Suppressor macrophage treated with lipopolysaccharide for 4 hours (primary cell): ENCODE measurements at places on chromosomes 11 and 22.

- no peak for DNase-seq
Observed at GRCh38 chr11:117239295-117239694, 6.8 kb downstream of the RNF214 start.

GRCh38 chr11:94751786-94752185 lies 16.4 kb upstream of the AMOTL1 start:
- DNase-seq = no peak

DNA sequence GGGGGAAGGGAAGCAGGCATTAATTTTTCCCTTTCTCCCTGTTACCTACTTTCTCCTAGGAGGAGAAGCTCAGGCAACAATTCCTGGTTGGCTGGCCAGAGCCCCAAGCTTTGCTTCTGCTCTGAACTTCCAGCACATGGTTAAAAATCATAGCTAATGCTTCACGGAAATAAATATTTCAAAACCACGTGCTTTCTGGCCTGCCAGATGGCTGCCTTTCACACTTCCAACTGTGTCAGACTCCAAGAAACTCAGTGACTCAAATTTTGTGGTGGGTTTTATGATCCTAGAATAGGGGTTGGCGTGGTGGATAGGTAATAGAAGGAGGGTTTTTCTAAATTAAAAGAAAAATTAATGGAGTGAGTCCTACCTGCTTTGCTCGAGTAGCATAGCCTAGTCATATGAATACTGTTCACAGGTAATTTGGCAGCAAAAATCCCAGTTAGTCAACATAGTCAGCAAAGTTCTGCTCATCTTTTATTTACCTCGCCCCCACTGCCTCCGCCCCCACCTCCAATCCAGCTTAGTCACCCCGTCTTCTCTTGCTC lies 58.6 kb downstream of the SC5D start:
- DNase-seq = no peak

- no peak for DNase-seq
Observed at GRCh38 chr11:21554284-21554683, 638.6 kb upstream of the ANO5 start.

GRCh38 chr11:41659985-41660384 lies 200.5 kb upstream of the LRRC4C start:
- no peak for DNase-seq

DNA sequence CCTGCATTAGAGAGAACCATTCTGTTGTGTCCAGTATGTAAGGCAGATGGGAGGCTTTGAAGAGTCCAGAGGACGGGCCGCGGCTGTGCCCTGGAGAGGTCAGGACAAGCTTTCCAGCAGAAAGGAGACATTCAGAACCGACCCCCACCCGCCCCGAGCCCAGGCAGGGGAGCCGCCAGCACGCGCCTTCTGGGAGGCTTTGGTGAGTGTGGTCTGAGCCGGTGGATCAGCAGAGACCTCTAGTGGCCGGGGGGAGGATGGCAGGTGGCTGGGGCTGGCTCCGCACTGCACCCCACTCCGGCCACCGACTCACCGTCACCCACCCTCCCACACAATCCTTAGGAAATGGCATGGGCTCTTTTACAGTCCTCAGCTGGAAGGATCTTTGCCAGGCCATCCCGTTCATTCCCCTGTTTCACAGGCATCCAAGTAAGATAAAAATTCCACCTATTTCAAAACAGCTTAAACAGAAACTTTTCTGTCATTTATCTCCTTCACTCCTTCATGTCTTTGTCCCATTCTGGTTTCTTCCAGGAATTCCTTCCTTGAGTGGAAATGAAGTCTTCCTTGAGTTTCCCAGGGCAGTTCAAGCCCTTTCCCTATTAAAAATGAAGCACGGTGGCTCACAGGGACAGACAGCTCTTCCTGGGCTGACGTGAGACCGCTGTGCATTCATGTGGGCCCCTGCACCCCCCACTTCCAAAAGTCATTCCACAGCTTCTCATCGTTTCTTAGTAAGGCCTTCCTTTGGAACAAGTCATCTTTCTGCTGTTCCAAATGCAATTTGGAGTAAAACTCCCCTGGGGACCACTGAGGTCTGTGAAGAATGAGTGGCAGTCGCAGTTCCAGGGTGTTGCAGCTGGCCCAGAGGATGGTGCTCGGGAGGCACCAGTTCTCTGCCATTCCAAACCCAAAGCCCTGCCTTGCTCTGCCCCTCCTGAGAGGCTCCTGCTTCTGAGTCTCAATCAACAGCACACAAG lies 91.0 kb downstream of the FEZ1 start:
- DNase-seq = peak; percentile 59

- no peak for DNase-seq
Observed at GRCh38 chr11:48043991-48044512, 63.7 kb downstream of the PTPRJ start.

DNA sequence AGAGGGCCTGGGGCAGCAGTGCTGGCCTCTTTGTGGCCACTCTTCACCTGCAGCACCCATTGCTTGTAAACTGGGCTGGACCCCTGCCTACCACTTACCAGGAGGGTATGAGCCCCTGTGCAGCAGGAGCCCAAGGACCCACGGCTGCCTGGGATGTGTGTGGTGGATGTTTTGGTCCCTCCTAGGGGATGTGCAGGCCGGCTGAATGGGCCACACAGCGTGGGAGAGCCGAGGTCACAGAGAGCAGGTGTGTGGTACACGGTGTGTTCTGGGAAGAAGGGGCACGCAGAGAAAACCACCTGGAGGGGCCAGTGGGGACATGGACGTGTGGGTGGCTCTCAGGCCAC lies 19.3 kb upstream of the GNB1L start:
- DNase-seq = no peak

GRCh38 chr11:87203907-87204602 lies 166.3 kb downstream of the TMEM135 start:
- DNase-seq = no peak

- DNase-seq = peak; percentile 16
Observed at GRCh38 chr22:36424901-36425579, 37.3 kb upstream of the MYH9 start.

GRCh38 chr11:8267831-8268529 lies 4.3 kb upstream of the LMO1 start:
- DNase-seq = peak; percentile 23

GRCh38 chr11:10725114-10725906 lies 25.7 kb upstream of the CTR9 start:
- peak; percentile 92 for DNase-seq

GRCh38 chr11:116557282-116557681 lies 215.5 kb downstream of the BUD13 start:
- no peak for DNase-seq

DNA sequence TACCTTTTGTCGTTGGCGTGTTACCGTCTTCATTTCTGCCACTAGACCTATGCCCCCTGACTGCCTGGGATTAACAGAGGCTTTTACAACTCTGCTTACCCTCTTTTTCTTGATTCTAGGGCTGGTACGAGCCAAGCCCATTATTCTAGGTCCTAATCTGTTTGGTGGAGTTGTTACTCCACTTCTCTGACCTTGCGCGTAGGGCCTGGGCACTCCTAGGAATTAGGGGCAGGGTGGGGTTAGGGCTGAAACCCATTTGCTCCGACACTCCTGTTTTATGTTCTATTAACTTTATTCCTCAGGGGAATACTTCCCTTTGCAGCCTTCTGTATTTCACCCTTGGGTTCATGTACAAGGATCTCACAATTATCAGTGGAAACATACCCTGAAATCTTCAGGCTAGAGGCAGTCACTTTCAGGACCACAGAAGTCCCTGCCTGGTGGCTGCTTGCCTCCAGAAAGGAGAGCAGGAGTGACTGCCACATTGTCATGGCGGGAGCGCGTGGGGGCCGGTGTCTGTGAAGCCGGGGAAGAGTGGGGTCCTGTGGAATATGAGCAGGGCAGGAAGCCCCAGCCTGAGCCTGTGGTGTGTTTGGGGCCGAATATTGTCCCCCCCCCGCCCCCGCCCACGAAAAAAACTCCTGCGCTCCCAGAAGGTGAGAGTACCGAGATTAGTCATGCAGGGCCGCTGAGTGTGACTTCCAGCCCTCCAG lies 731 bp upstream of the SLC37A2 start:
- no peak for DNase-seq

DNA sequence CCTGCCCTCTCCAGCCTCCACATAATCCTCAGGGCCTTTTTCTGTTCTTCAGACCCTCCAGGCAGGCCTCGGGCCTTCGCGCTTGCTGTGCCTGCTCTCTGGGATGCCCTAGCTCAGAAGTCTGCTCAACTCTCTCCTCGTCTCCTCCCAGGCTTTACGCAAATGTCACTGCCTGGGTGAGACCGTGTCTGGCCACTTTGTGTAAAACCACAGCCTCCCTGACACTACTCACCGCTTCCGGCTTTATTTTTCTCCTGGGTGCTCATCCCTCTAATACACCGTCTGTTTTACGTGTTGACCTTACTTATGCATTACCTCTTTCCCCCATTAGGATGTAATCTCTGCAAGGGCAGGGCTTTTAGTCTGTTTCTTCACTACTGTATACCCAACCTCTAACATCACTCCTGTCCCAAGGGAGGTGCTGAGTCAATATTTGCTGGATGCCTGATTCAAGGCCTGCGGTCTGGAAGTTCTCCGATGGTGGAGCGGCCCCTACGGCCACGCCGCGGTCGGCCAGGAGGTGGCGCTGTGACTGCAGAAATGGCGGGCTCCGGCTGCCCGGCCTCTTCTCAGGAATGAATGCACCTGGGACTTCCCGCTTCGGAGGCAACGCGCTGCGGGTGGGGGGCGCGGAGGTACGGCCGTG lies 58.2 kb upstream of the THY1 start:
- DNase-seq = peak; percentile 85

DNA sequence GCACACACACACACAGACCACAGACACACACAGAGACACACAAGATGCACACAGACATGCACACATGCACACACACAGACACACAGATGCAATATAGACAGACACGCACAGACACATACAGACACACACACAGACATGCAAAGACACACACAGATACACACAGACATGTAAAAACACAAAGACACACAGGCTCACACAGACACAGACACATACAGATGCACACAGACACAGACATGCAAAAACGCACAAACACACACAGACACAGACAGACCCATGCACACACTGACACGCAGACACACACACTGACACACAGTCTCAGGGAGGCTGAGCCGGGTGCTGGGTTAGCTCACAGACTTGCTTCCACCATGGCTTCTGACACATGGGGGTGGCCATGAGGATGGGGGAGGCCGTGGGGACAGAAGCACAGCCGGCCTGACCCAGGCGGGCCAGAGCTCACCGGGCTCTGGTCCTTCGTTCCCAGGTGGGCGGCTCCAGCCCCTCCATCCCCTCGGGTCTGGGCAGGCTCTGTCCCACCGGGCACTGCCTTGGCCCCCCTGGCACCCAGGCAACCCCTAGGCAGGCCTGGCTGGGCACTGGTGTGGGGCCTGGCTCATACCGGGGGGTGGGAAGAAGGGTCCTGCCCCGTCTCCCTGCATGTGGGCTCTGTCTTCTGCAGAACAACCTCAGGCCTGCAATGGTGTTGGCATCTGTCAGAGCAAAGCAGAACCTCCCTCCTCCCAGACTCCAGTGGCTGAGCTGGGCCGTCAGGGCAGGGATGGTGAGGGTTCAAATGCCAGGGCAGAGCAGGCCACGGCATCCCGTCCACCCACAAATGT lies 1489.5 kb downstream of the BRD1 start:
- DNase-seq = no peak

DNA sequence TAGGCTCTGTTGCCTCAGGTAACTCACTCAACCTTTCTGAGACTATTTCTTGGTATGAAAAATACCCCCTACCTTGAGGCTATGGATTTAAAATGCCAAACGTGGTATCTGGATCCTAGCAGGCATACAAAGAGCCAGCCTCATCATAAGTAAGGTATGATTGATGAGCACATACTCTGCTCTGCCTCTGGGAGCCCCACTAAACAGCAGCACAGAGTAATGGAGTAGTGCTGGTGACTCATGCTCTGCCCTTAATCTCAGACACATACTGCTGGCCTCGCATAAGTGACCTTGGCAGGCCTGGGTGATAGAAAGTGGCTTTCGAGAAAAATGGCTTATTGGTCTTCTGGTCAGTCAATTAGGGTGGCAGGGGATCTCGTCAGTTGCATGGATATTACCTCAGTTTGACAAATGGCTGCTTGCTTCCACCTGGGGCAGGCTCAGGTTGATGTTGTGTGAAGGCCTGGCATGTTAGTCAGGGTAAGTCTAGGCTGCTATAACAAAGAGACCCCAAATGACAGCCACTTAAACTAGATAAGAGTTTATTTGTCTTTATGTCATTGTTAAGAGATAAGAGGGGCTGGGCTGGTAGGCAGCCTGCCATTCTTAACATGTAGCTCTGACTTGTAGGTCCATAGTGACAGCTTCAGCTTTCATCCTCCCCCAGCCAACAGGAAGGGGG lies 15.2 kb upstream of the SLC6A5 start:
- no peak for DNase-seq

DNA sequence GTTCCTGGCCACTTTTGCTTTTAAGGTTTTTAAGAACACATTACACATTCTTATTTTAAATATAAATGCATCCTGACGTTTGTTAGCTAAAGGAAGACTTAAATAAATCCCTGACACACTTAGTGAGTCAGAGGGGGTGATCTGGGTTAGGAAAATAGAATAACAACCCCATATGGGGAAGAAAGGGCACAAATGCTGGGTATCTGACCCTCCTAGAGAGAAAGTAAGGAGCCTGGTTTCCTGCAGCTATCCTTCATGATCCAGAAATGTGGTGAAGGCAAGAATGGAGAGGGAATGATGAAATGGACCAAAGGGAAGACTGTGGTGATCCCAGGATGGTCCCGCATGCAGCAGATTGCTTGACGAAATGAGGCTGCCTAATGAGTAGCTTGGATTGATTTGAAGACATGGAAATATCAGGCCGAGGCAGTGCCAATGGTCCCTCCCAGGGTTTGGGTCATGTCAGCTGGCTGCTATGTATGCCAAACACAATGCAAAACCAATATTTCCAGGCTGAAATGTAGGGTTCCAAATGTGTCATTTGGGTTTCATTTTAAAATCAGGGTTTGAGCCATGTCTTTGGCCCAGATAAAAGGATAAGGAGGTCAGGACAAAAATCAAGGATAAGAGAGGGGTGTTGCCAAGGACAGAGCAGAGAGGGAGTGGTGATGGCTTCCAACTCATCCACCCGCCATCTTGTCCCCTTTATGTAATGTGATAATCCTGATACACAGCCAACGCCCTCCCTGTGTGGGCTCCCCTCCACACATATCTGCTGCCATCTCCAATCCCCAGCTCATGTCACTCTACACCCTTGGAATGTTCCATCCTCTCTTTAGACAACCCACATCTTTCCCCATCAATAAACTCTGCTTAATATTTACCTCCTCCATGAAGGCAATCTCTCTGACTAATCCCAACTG lies 135.1 kb upstream of the PITPNB start:
- no peak for DNase-seq

- DNase-seq = peak; percentile 61
Observed at GRCh38 chr11:111148953-111149352, 96.6 kb upstream of the POU2AF2 start.

GRCh38 chr11:116993599-116993998 lies 104.6 kb downstream of the SIK3 start:
- DNase-seq = peak; percentile 46
